H9 (cell line): ENCODE measurements at places on chromosomes 1 and 21.

- no peak for DNase-seq
These were observed 18.1 kb downstream of the KIAA0040 start for GRCh38 chr1:175174309-175175102.

DNA sequence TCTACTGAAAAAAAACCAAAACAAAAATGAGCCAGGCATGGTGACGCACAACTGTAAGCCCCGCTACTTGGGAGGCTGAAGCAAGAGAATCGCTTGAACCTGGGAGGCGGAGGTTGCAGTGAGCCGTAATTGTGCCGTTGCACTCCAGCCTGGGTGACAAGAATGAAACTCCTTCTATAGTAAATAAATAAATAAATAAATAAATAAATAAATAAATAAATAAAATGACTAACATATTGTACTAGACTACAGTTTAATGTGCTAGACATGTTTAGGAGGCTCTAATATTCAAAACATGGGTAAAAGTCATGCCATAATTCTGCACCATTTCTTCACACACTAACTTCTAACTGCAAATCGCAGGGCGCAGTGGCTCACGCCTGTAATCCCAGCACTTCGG is 33.3 kb upstream of the ERO1B start:
- no peak for DNase-seq

DNA sequence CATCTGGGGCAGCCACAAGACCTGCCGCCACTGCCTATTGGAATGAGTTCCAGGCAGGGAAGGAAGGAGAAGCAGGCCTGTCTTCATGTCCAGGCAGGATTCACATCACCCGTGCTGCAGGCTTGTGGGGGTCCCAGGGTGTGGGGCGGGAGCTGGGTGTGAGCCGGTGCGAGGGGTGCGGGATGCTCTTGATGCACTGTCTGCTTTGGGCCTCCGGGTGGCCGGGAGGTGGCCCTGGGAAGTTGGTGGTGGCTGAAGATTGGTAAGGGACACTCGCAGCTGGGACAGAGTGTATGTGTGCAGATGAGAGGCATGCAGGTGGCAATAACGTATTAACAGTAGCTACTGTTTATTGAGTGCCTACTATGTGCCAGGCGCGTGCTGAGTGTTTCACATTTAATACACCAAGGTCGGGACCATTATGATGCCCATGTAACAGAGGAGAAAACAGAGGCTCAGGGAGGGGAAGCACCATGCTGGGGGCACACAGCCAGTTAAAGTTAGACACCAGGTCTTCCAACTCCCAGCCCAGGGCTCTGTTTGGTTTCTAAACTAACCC is 3.3 kb downstream of the CROCC start:
- DNase-seq = peak; percentile 38

- no peak for DNase-seq
These were observed 192.3 kb downstream of the AMY1C start for GRCh38 chr1:103942029-103942428.

GRCh38 chr1:167342846-167343245 is 122.2 kb downstream of the POU2F1 start:
- no peak for DNase-seq

GRCh38 chr21:35010447-35010846 is 38.7 kb downstream of the RUNX1 start:
- no peak for DNase-seq

- no peak for DNase-seq
These were observed 176.5 kb downstream of the PBX1 start for GRCh38 chr1:164735315-164736052.

- peak; percentile 97 for DNase-seq
These were observed 6.3 kb upstream of the PTP4A2 start for GRCh38 chr1:31944205-31945089.

GRCh38 chr1:163085904-163086268 is 16.7 kb downstream of the RGS4 start:
- DNase-seq = no peak

DNA sequence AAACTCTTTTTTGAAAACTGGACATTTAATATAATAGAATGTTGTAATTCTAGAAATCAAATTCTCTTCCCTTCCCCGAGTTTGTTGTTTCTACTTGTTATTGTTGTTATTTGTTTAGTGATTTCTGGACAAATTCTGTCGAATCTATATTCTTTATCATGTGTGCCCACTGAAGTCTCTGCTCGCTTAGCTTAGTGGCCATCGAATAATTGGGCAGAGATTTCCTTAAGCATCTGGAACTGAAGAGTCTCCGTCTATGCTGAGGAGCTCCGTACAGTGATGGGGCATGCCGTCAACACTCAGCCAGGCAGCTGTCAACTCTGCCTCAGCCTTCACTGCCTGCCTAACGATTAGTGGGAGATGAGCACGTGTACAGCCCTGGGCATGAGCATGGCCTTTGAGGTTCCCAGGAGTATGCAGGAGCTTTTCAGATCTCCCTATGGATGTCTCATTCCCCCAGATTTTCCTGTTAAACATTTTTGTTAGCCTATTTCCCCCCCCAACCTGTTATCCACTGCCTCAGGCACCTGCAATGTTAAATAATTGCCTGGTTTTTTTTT is 66.8 kb downstream of the SLX9 start:
- DNase-seq = no peak

DNA sequence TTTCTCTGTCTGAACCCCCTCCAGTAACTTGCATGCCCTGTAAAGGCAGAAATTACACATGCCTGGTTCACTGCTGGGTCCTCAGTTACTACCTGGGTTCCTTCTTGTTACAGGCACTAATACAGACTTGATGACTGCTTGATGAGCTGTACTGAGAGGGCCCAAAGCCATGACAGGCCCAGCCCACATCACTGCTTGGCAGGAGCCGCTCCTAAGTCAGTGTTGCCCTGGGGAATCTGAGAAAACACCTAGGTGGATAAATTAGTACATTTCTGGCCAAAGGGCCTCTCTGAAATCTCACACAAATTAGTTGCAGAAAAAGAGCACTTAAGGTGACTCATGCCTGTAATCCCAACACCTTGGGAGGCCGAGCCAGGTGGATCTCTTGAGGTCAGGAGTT is 37.8 kb upstream of the IRF2BP2 start:
- no peak for DNase-seq

DNA sequence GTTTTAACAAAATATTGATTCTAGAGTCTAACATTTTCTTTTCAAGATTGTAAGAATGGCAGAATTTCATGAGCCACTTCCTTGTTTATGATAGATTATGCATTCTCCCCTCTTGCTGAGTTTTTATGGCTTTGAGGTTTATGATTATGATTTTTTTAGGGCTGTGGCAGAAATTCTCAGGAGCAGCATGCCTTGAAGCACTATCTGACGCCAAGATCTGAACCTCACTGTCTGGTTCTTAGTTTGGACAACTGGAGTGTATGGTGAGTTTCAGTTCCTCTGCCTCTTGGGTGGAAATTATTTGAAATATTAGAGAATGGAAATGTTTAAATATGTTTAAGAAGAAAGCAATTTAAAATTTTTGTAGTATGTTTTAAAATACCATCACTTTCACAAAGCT is 10.2 kb downstream of the USP16 start:
- DNase-seq = no peak

DNA sequence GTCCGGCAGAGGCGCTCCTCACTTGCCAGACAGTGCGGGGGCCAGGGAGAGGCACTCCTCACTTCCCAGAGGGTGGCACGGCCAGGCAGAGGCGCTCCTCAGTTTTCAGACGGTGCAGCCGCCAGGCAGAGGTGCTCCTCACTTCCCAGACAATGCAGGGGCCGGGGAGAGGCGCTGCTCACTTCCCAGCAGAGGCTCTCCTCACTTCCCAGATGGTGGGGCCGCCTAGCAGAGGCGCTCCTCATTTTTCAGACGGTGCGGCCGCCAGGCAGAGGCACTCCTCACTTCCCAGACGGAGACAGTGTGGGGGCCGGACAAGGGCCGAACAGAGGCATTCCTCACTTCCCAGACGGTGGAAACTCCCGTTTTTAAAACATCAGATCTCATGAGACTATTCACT is 238.4 kb upstream of the CACYBP start:
- DNase-seq = peak; percentile 30

DNA sequence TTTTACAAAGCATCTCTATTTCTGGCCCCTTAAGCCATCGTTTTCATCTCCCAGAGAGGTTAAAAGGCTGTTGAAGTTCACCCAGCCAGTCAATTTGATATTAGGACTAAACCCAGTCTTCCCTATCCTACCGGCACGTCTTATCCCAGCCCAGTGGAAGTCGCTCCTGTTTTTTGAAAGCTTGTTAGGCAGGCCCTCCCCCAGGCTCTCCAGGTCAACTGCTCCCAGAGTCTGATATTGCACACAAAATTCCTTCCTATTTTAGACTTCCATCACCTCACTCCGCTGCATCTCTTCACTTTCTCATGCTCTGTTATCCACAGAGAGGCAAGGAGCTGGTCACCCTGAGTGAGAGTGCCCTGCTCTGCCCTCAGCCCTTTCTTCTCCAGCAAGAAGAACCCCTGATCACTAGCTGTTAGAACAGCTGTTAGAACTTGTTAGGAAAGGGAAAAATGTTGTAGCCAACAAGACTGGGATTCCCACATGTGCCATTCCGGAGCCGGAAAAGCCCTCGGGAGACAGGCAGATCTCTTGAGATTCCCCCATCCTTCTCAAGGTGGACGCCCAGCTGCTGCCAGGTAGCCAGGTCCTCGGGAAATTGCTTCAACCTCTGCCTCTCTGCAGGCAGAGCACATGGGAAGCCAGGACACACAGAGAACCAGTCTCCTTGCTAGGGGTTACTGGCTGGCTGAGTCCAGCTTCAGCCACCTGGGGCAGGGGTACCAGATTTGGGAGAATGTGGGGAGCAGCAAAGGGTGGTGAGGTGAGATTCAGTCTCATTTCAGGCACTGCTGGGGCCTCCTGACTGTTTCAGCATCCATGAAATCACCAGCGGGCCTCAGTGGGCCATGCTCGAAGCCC is 25.7 kb downstream of the PLXNA2 start:
- no peak for DNase-seq

GRCh38 chr1:239817801-239818200 is 273.9 kb upstream of the FMN2 start:
- DNase-seq = no peak

GRCh38 chr1:3432306-3432705 is 22.2 kb upstream of the ARHGEF16 start:
- DNase-seq = no peak

- DNase-seq = no peak
These were observed 375.3 kb downstream of the DUSP10 start for GRCh38 chr1:221366495-221367110.
